Tibial artery (tissue), 4 donors: ENCODE measurements at places on chromosomes 16 and 17.

GRCh38 chr17:7932949-7933348 lies 943 bp downstream of the CNTROB start:
- DNase-seq, result peak; percentile 55

- no peak for DNase-seq
These were observed 61.5 kb upstream of the BCAR1 start for GRCh38 chr16:75312875-75313274.

- DNase-seq, result peak; percentile 66
These were observed 21.4 kb upstream of the MAP3K14 start for GRCh38 chr17:45338023-45338781.

DNA sequence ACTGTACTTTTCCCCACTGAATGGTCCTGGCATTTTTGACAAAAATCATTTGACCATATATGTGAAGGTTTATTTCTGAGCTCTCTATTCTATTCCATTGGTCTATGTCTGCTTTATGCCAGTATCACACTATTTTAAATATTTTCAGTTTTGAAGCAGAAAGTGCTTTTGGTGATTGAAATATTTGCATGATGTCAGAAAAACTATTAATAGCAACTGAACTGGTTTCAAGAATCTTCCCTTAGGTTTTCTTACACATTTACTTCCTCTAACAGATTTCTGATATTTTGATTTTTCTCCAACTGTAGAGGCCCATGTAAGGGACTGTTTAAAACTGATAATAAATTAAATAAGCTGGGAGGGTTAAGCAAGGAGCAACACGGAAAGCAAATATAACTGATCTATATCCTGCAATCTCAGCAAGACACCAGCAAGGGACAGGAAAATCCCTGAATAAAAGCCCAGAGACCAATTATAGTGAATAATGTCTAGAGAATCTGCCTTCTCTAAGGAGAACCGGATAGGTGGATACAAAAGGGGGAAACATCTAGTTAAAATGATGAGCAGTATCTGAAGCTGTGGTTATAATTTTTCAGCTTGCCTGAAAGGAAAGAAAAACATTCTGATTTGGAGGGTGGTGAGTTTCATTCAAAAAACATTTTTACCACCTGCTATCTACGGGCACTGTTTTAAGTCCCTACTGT lies 80.9 kb upstream of the STAC2 start:
- no peak for DNase-seq

DNA sequence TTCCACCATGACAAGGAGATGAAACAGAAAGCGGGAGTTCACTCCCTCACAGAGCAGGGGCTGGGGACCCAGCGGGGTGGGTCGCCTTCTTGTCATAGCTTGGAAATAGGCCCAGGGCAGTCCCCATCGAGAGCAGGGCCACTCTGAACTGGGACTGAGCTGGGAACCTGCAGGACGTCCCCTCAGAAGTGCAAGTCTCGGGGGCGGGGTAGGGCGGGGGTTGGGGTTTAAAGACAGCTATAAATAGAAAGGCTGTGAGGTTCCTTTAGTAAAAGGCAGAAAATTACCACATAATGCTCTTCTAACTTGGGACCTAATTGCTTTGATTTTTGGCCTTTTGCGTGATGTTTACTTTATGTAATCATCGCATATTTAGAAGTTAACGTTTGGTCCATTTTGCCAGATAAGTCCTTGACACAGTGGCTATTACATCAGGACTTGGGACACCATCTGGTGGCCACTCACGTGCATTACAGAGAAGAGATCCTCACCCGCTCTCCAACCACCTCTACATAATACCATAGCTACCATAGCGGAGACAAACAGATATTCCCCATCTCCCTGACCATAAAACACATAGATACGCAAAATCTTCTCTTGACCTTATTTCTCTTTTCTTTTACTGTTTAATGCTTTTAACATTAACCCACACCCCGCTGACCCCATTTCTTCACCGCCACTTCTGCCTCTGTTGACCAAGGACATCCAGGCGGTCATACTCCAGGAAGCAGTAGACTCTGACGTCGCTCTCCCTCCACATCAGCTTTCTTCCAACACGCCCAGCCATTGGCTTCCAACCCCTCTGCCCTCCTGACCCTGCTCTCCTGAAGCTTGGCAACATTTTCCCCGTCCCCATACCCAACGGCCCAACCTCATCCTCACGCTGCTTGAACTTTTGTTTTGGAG lies 27.5 kb upstream of the PIK3R6 start:
- peak; percentile 70 for DNase-seq
